ENCODE measurements at places on chromosomes 11 and 22.

DNA sequence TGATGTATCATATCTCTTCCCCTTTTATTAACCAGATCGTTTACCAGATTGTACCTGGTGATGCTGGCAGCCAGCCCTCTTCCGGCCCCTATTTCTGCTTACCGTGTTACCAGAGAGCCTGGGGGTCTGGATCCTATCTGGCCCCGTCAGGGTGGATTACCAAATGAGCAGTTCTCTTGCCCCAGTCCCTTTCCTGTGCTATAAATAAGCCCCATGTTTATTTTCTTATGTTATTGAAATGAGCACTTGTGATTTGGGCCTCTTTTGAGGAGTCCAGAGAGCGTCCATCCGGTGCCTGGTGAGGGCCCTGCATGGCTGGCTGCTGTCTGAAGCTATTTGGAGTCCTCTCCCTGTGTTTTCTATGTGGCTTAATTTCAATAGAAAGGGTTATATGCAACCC, 59.5 kb downstream of the ALX4 start:
- DNase-seq = no peak

DNA sequence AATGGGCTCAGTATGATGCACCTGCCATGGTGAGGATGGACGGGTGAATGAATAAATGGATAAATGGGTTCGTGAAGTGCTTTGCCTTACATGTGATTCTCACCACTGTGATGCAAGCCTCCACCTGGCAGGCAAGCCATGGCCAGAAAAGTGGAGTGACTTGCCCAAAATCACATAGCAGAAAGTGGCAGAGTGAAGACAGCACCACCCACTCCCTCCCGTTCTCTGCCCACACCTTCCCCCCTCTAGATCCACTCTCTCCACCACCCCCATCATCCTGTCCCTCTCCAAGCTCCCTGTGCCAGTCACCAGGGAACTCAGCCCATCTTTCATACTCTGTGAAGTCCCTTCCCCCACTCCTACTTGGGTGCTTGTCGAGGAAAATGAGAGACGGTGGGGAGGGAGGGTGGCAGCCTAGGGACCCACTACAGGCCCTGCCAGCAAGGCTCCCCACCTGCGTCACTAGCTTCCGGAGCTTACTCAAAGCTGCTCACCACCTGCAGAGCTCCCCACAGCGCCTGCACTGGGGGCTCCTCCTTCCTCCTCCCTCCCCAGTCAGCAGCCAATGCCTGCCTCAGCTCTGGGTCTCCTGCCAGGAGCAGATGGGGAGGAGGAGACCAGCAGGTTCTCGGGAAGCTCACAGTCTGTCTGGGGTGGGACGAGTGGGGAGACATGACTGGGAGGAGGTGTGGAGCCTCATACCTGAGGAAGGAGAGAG, 82.3 kb downstream of the PDE2A start:
- no peak for DNase-seq

GRCh38 chr11:75430714-75431532, 2.1 kb downstream of the KLHL35 start:
- DNase-seq = no peak

DNA sequence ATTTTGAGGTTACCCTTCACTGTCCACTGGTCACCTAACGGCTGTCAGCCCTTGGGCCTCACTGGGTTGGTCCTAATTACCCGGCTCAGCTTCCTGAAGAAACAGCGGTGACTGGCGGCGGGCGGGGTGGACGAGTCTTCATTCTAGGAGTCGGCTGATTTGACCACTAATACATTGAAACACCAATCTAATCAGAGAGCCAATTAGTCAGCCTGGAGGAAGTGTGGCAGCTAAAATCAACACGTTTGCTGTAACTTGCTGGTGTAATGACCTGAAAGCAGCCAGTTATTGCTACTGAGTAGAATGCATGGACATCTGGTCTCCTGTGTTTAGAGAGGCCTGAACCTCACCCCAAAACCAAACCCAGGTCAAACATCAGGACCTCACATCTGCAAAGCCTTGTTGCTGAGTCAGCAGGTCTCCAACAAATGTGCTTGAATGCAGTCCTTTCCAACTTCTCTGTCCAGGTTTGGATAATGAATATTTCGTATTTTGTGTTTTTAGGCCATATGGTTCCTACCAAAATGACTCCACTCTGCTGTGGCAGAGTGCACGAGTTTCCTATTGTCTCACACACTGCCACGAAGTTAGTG, 496.4 kb downstream of the BRD1 start:
- no peak for DNase-seq

GRCh38 chr11:1448882-1449281, 37.7 kb downstream of the MOB2 start:
- DNase-seq = no peak

DNA sequence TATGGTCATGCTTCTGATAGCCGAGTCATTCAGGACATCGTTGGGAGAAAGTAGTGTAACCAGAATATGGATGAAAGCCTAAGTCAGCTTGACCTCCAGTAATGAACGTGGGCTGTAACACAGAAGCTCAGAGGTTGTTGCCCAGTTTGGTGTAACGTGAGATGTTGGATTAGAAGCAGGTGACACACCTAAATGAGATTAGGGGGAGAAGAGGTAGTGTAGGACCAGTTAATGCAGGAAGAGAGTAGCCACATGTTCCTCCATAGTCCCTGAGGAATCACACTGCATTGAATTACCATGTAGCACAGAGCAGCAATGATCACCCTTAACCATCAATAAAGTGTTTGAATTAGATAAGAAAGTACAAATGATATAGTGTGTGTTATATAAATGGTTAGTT, 20.4 kb downstream of the FBXO7 start:
- DNase-seq = no peak

DNA sequence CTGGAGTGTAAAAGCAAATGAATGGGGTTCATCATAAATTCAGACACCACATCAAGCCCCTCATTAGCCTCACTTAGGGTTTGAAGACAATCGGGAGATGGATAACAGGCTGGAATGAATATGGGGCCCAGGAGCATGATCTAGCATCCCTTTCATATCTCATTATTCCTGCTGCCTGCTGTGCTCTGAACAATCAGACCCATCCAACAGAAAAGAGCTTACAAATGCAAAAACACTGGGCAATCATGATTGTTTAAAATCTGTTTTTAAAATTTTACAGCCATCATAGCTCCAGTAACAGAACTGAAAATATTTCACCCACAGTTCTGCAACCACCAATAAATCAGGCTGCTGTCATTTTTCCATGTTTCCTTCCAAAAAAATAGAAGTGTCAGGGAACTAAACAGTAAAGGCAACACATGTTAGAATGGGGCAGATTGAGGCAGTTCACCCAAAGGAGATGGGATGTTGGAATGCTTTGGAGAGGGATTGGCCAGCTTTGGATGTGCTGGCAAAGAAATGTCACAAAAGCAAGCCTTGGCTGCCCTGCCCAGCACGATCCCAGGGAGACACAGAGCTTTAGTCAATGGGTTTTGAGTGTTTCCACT, 47.8 kb upstream of the BMAL1 start:
- no peak for DNase-seq

DNA sequence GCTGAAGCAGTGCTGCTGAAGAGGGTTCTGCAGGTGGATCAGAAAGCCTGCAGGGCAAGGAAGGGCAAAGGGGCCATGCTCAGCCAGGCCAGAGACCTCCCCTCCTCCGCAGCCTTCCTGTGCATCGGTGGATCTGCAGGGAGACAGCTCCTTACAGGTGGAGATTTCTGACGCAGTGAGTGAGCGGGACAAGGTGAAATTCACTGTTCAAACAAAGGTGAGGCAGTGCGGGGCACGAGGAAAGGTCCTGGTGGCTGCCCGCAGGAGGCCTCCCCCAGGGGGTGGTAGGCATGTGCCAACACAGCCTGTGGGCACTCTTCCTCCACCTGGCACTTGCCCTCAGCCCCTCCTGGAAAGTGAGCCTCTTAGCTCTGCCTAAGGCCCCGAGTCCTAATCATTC, 8.6 kb downstream of the CFL1 start:
- no peak for DNase-seq

- DNase-seq = no peak
Observed at GRCh38 chr11:119297938-119298337, 19.0 kb downstream of the MCAM start.

DNA sequence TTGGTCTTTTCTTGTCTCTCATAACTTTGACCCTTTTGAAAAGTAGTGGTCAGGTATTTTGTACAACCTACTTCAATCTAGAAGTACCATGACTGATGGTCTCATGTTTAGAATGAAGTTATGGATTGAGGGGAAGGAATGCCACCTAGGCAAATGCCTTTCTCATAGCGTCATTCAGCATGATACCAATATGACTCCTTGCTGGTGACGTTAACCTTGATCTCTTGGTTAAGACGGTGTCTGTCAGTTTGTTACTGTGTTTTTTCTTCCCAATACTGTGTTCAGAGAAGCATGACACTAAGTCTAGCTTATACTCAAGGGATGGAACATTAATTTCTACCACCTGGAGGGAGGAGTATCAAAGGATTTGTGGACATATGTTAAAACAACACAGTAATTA, 130.9 kb downstream of the KIF18A start:
- no peak for DNase-seq

- DNase-seq = no peak
Observed at GRCh38 chr11:96228910-96229309, 114.1 kb downstream of the MAML2 start.

GRCh38 chr11:108914981-108915380, 250.1 kb downstream of the DDX10 start:
- DNase-seq = no peak

DNA sequence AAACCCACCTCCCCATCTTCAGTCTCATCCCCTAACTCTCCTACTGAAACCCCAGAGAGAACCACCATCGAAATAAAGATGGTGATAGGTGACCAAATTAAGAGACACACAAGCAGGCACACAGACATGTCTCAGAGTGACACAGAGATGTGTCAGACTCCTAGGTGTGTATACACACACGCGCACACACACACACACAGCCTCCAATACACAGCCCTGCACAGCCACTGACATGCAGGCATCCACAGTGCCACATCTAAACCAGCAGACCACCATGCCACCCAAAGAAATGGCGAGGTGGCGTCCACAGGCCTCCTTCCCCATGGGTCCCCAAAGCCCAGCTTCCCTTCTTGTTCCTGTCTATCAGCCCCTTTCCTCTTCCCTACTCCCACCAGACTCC, 27.4 kb downstream of the NRXN2 start:
- DNase-seq = no peak

- DNase-seq = no peak
Observed at GRCh38 chr11:5736396-5736795, at the start of gene OR56B1. Gene OR56B1 (plus strand): TSS chr11:5736448. CDS start chr11:5736517, 69 bp downstream.

GRCh38 chr11:45606514-45607281, 58.7 kb downstream of the CHST1 start:
- DNase-seq = no peak

DNA sequence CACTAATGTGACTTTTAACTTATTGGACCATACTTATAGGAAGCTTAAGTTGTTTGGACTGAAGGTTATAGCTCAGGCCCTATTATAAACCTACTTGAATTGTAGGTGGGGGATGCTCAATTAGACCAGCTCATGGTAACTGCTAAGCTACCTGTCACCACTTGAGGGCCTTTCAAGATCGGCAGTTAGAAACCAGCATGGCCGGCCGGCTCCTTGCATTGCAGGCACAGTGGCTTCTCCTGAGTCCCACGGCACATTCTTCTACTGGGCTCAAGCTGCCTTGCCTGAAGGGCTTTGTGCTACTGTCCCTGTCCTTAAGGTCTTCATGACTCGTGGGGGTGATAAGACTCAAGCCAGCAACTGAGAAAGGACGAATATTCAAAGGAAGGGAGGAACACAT, 70.8 kb downstream of the TBC1D22A start:
- DNase-seq = no peak

DNA sequence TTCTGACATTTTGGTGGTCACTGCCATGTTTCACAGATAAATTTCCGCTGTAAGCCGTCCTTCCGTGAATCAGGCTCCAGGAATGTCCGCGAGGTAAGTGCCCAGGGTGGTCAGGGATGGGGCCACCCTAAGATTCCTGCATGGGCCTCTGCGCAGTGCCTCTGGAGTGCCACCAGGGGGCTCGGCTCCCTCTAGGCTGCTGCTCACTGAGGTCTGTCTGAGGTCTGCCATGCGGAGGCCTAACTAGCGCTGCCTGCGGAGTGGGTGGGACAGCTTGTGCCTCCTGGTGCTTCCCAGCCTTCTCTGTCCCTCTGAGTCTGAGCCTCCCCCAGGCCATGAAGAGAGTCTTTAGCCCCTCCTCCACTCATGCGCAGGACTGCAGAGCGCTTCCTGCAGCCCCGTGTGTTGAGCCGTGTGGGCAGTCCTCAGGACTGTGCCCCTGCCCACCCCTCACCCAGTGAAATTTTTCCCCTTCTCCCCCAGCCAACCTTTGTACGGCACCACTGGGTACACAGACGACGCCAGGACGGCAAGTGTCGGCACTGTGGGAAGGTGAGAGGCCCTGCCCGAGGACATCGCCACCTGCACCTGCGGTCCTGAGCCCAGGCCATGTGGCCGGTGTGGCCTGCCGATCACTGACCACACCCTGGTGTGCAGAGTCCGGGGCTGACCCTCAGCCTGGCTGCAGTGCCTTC, 11.9 kb upstream of the MDK start:
- no peak for DNase-seq

GRCh38 chr22:39665229-39665628, 94.7 kb downstream of the CACNA1I start:
- DNase-seq = no peak

GRCh38 chr11:10694486-10695239, 1.1 kb upstream of the IRAG1 start:
- no peak for DNase-seq

GRCh38 chr11:94849839-94850238, 81.7 kb downstream of the AMOTL1 start:
- no peak for DNase-seq

DNA sequence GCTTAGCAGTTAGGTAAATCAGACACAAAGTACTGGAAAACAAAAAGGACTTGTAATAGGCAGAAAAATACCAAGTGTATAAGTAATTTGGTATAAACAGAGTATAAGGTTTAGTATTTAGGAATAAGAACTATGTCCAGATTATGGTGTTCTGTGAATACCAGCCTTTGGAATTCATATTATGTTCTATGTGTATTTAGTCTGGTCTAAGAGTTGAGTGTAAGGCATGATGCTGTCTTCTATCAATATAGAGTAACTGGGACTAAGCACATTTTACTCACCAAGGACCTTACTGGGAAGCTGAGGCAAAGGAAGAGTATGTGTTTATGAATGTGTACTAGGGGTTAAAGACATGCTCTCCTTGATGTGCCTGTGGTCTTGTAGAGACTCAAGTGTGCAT, 9.5 kb downstream of the SDHD start:
- no peak for DNase-seq

DNA sequence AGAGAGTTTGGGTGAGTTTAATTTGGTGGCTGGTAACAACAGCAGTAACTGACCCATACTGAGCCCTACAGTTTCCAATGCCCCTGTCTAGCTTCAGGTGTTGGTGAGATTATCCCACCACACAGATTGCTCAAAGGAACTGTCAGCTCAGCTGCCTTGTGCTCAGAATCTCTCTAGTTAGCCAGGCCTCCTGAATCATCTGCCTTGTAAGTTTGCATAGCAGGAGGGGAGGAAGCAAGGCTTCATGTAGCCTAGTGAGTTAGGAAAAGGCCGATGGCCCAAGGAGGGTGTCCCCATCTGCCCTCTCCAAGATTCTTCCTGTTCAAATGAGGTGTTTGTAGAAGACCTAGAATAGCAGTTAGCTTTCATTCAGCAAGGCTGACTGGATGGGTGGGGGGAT, 74.3 kb downstream of the MICAL2 start:
- DNase-seq = no peak

GRCh38 chr11:133078591-133079404, 453.5 kb downstream of the OPCML start:
- no peak for DNase-seq

GRCh38 chr11:45275828-45276227, 10.3 kb downstream of the SYT13 start:
- DNase-seq = no peak

- DNase-seq = no peak
Observed at GRCh38 chr11:121567995-121568394, 115.2 kb upstream of the SORL1-AS1 start.

- no peak for DNase-seq
Observed at GRCh38 chr11:65066805-65067291, 8.5 kb upstream of the NAALADL1 start.

Measured in cortex of kidney (tissue), 1 donor.